ENCODE measurements at places on chromosomes 1 and 21.
A peak's percentile ranks its signal among the peaks of the same experiment; 100 is the strongest.

- no peak for DNase-seq
These were observed 21.5 kb downstream of the NPHP4 start for GRCh38 chr1:5970610-5971273.

DNA sequence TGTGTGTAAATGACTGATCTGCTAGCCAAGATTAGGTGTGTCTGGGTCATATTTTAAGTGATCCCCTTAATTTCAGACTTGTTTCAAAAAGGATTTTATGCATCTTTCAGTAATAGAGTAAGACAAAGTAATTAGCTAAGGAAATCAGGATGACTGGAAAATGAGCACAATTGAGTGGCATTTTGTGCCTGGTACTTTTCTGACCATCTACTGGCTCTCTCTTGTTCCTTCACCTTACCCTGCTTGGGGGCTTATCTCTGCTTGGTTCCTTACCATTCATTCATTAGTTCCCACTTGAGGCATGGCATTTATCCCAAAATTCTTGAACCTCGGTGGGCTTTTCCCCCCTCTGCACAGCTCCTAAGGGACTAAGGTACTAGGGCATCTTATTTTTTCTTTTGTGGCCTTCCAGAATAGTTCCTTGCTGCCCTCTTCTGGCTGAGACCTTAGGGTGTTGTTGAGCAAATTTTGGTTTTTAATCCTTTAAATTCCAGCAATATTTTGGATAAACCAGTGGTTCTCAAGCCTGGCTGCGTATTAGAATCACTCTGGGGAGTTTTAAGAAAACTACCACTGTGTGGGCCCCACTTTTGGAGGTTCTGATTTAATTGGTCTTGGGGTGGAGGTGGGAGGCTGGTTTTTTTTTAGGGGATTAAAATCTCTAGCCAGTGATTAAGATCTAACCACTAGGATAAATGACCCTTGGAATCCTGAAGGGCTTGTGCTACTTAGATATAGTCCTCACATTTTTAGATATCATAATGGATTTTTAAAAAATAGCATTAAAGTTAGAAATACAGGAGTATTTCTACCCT, 50.8 kb downstream of the HS2ST1 start:
- DNase-seq: peak; percentile 31

GRCh38 chr1:43565600-43566360, 35.1 kb downstream of the PTPRF start:
- peak; percentile 21 for DNase-seq

DNA sequence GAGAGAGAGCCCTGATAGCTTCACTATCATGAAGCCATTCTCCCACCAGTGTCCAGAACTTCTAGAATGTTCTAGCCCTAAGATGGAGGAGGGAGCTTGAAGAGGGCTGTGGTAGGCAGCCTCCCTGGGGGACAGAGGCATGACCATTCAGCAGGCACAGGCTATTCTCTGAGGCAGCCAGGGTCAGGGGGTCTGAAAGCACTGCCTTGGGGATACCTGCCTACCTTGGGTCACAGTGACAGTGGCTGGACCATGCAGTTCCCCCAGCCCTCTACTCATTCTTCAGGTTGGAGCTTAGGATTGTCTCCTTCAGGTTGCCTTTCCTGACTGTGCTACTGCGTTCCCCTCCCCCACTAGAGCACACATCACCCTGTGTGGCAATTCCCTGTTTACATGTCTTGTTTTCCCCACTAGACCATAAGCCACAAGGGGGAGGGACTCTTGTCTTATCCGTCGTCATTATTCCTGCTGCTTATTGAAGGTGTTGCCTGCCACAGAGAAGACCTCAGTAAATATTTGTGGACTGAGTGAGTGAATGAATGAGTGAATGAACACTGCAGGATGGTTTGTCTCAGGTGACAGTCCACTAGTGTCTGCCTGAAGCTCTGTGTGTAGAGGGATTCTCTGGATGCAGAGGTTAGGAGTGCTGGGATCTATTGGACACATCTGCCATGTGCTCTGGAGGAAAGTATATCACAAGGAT, 5.2 kb downstream of the ZDHHC18 start:
- no peak for DNase-seq

DNA sequence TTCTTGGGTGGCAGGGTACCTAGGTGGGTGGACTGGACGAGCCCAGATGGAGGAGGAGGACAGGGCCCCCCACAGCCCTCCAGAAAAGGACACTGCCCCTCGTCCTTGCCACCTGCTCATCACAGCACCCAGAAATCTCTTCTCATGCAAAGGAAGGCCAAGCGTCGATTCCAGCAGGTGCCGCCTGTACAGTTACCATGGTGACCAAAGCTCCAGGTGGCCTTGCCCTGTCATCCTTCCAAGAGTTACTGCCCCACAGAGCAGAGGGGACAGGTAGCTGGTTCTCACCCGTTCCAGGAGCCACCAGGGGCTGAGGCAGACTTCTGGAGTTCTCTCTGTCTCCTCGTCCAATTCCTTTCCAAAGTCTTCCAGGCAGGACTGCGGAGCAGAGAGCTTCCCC, 119.9 kb upstream of the VAMP3 start:
- DNase-seq: no peak

DNA sequence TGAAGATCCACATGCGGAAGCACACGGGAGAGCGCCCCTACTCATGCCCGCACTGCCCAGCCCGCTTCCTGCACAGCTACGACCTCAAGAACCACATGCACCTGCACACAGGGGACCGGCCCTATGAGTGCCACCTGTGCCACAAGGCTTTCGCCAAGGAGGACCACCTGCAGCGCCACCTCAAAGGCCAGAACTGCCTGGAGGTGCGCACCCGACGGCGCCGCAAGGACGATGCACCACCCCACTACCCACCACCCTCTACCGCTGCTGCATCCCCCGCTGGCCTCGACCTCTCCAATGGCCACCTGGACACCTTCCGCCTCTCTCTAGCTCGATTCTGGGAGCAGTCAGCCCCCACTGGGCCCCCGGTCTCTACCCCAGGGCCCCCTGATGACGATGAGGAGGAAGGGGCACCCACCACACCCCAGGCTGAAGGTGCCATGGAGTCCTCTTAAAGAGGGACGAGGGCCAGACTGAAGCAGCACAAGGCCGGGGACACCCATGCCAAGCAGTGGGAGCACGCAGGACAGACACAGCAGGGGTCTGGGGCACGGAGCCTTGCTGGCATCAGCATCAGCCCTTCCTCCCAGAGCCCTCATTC, 13.7 kb downstream of the ZBTB7B start:
- DNase-seq: no peak

Data from LHCN-M2 (cell line).